ENCODE measurements at places on chromosomes 2 and 18.

- no peak for DNase-seq
Measured at GRCh38 chr2:134253117-134253704, 661 bp upstream of the MGAT5 start.

DNA sequence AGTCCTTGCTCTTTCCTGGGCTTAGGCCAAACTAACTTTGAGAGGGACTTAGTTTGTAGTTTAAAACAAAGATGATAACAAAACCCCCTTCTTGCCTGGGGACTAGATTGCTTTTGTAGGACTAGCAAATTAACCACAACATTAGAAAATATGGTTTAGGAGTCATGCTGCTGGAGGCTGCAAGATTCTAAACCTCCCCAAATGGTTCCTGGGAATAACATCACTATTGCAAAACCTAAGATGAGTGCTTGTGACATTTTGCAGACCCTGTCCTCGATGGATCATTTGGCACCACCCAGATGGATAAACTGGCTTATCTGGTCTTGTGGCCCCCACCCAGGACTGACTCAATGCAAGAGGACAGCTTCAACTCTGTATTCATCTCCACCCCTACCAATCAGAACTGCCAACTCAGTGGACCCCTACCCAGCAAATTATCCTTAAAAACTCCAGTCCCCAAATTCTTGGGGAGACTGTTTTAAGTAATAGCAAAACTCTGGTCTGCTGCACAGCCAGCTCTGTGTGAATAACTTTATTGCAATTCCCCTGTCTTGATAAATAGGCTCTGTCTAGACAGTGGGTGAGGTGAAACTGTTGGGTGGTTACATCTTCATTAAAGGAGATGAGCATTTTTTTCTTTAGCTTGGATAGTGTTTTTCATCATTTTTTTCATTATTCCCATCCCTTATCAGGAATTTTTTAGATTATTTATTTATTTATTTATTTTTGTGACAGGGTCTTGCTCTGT is 58.9 kb downstream of the SPTBN1 start:
- DNase-seq, result no peak

GRCh38 chr18:46859855-46860254 is 57.5 kb downstream of the PIAS2 start:
- DNase-seq, result no peak

DNA sequence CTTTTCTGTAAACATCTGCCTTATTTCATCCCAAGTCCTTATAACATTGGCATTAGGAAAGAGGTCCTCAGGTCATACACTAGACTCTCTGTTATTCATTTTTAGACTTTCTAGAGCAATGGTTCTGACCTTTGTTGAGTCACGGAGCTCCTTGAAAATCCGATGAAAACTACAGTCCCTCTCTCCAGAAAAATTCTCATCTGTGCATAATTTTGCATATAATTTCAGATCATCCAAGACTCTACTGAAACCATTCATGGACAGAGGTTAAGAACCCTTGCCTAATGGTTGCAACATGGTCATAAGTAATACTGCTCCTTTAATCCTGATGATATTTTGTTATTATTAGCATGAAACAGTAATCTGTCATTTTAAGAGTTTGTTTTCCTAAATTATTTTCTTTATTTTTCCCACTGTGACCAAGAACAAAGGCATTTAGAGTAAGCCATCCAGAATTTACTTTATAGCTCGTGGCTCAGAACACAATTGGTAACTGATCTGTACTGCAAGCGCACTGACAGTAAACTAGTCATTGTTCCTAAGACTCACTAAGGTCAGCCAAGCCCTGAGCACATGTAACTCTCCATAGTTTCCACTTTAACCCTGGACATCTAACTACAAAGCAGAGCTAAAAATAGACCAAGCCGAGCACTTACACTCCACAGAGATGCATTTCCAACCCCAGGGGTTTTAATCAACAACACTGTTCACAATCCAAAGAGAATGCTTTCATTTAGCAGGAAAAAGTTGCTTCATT is 8.4 kb downstream of the MYOM1 start:
- DNase-seq, result no peak

GRCh38 chr2:101329026-101329425 is 20.5 kb upstream of the RNF149 start:
- no peak for DNase-seq

DNA sequence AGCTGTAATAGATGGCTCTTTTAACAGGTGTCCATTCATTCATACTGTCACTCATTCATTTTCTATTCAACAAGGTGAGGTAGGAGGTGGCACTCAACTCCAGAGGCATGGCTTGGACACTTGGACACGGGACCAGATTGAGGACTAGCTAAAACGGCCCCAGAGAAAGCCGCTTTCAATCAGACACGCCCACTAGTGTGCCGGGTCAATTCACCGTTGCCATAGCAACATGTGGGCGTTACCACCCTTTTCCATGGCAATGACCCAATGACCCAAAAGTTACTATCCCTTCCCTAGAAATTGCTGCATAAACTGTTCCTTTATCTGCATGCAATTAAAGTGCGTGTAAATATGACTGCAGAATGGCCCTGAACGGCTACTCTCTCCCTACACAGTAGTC is 49.2 kb upstream of the LGALSL start:
- no peak for DNase-seq

DNA sequence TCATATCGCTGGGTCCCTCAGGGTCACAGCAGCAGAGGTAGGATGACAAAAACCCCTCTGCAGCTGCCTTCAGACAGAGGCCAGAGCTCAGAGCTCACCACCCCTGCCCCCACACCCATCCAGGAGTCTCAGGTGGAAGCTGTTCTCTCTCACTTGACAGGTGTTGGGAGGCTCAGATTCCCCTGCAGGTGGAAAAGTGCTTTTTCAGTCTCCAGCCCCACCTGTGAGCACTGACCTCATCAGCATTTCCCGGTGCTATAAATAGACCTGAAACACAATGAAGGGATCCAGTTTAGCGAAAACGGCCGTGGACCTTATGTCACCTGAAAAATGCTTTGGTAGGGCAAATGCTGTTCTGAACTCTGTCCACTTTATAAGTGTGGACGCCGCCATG is 254.9 kb downstream of the NDUFA10 start:
- DNase-seq, result no peak

GRCh38 chr2:170530284-170530745 is 184.8 kb upstream of the SP5 start:
- DNase-seq, result no peak

DNA sequence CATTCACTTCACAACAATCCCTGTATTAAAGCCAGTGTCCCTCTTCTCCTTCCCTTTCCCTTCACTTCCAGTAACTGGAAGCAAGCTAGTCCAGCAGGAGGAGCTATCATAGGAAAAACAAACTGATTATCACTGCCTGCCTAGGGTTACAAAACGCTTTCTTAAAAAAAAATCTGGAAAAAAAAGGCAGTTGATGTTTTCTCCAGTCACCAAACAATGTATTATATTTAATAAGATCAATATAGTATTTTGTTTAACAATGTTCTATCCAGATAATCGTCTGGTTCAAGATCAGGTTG is 78.8 kb upstream of the ITGB6 start:
- no peak for DNase-seq

DNA sequence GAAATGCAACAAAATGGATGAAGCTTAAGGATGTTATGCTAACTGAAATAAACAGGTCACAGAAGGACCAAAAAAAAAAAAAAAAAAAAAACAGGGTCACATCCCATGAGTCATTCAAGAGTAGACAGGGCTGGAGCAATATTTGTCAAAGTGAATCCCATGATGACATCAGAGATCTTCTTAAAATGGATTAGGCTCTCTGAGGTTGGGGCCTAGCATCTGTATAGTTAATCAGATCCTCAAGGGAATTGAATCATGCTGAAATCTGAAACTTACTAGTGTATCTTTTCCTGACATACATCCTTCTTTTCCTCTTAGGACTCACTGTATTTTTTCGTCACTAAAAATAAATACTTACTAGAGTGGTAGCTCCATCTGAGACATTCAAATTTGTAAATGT is 380.6 kb upstream of the NXPH2 start:
- DNase-seq, result no peak

DNA sequence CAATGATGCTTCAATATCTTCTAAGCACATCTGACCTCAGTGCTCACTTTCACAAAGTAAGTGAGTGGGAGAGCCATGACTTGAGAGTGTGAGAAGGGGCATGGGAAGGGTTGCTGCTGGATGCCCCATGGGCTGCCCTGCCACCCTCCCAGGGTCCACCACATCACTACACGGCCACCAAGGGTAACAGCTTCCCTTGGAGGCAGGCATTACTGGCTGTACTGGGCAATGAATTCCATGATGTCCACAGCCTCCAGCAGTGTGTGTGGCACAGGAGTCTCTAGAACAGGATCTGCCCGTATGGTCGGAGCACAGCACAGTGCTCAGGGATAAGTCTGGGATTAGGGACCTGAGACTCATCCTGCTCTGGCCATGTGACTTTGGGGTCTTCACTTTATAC is 481.0 kb upstream of the MYT1L start:
- DNase-seq, result no peak

GRCh38 chr2:232893834-232894233 is 23.8 kb downstream of the SNORC start:
- DNase-seq, result no peak

GRCh38 chr2:205776720-205777119 is 94.4 kb downstream of the NRP2 start:
- DNase-seq, result no peak

DNA sequence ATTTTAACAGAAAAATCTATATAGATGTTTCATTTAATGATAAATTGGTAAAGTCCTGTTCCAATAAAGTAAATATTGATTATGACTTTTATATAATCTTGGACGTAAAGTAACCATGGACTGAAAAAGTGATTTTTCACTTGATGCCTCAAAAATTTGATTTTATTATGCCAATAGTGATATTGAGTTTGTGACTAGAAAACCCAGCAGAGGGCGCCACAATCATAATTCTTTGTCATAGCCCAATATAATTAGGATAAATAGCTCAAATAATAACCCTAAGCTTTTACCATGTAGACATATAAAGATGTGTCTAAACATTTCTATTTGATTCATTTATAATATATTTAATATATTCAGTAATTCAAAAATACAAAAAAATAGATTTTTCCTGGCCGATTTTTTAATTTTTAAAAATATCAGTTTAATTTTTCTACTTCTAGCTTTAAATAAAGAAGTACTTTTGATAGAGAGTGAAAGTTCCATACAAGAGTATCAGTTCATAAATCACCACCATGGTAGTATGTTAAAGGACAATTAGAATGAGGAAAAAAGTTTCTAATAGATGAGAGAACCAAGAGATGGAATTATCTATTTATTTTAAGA is 30.7 kb downstream of the CAMKMT start:
- peak; percentile 73 for DNase-seq

DNA sequence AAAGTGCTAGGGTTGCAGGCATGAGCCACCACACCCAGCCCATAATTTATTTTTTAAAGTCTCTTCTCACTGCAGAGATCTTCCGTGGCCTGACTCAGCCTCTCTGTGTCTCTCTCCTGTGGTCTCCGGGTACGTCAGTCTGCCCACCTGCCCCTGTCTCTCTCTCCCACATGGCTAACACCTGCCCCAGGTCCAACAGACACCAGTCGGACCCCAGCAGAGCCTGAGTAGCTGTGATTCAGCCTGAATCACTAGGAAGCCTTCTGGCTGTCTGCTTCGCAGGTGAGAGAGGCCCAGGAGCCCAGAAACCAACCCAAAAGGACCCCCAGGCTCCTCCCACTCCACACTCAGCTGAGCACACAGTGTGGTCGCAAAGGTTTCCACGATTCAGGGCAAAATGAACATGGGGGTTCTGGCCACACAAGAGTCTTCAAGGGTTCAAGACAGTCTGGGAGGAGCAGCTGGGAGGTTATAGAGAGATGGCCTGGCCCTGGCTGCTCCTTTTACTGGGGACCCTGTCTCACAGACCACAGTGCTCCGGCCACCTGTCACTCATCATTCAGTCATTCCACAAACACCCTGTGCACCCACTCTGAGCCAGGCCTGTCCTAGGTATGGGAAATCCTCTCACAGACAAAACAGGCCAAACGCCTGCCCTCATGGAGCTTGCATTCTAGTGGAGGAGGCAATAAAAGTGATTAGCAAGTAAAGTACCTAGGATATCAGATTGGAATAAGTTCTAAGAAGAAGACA is 8.6 kb downstream of the RUFY4 start:
- no peak for DNase-seq

GRCh38 chr18:75530566-75531211 is 103.2 kb upstream of the SMIM21 start:
- DNase-seq, result no peak
